ENCODE measurements at places on chromosomes 6 and 20.

GRCh38 chr20:1664911-1665310 is 7.3 kb upstream of the SIRPG start:
- no peak for DNase-seq

- no peak for DNase-seq
These were observed 167.9 kb upstream of the JARID2 start for GRCh38 chr6:15077961-15078360.

DNA sequence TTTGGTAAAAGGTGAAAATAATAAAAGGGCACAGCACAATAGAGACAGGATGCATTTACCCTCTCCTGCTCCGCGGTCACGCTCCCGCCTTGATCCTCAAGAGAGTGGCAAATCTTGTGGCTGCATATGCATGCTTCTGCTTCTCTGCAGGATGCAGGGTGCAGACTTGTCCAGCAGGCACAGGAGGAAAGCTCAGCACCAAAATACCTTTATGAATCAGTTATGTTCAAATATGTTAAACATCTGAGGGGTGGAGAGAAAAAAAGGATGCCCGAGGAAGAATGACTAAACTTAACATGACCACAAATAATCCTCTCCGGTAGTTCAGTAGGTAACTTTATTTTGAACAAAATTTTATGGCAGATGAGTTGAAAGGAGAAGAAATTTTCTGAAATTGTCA is 366.1 kb upstream of the SOX4 start:
- DNase-seq: no peak

DNA sequence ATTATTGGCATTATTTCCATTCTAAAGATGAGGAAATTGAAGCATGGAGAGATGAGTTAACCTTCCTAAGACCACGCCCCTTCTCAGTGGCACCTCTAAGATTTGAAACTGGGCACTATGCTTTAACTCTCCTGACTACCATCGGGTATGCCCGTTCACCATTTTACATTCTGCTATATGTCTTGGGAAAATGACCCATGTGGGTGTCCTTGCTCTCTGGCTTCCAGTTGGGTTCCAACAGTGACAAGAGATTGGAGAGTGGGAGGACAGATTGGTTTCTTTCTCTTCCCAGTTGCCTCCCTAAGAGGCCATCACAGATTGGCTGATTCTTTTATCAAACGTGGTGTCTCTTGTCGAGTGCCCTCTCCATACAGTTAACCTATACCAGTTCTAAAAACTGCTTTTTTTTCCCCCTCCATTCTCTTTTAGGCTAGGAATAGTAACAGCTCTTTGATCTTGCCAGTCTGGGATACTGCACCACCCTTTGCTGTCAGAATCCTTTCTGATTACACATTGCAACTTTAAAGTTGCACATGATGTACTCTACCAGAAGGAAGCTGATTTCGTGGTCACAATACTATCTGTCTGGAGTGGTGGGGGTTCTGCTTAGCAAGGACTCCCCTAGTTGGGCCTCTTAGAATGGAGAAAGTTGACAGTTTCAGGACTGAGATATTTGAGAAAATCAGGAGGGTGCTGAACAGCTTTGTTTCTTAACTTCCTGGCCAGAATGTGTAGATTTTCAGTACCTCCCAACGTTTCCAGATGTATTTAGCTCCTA is 88.0 kb upstream of the ELOVL5 start:
- no peak for DNase-seq

DNA sequence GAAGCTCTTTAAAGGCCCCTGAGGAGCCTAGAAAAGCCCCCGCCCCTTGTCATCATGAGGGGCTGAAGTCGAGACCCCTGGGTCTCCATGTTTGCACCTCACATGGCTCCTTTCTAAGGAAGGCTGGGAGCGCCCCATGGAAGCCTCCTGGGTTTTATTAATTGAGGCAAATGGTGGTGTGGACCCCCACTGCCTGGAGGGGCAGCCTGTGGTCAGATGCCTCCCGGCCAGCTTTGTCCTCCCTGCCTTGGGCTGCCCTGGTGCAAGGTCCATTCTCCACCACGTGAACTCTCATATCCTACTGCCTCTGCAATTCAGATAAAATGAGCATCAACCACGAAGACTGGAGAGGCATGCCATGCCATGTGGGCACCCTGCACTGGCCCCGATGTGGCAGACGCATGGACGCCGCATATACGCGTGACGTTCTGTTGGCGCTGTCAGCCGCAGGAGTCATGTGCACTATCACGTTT is 295.5 kb downstream of the TAF4 start:
- DNase-seq: no peak

DNA sequence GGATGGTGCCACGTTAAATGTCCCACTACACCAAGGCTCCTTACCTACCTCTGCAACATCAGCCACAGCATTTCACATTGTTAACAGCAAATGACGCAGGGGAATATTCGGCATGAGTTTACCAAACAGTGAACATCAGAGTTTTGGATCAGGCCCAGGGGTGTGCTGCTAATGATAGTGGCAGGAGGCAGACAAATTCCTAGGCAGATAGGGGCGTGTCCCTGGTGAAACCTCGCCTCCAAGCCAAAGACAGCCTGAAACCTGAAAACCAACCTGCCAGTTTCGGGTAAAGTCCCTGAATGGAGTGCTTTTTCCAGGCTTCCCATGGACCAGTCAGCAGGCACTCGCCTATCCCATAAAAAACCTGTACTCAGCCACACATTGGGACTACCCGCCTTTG is 133.6 kb downstream of the SH3BGRL2 start:
- no peak for DNase-seq

DNA sequence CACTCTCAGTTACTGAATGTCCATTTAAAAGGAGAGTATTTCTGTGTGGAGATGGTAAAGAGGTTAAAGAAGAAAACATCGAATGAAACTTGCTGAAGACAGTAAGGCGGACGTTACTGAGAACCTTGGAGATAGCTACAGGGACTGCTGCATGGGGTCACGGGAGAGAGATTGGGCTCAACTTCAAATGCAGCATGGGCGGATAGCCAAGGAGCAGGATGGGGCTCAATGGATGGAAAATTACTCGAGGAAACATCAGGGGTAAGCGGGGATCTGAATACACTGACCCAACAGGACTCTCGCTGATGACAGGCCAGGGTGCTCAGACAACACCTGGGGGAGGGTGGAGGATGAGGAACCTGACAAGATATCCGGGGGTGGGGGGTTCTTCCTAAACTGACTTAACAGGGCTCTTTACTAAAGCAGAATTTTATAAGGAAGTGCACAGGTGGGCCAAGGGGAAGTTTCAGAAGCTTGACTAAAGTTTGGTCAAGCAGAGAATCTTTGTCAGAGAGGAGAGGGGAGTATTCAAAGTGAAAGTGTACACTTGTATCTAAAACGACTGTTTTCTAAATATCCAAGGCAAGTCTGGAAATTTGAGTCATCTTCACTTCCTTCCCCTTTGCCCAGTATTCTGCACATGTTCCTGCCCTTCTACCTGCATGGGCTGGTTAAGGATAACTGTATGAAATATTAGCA is 22.8 kb downstream of the ECT2L start:
- DNase-seq: no peak

GRCh38 chr20:19758133-19758500 is at the start of gene RIN2:
Gene RIN2 (plus strand): TSS chr20:19758258. CDS start chr20:19889602, 131,344 bp downstream.
- DNase-seq: no peak

DNA sequence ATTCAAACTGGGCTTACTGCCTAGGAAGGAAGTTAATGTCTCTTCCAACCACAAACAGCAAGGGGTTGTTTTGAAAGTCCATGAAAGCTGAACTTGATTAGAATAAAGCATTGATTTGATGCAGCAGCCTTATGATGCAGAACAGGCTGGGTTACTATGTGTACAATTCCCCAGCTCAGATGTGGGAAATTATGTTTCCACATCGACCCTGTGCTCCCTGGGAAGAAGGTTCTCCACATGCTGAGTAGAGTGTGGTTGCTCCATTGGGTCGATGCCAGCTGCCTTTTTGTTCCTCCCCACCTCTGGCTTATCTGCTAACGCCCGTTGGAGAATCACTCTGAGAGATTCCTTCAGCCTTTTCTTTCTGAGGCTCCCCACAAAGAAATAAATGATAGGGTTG is 1.2 kb downstream of the MAS1L start:
- no peak for DNase-seq

DNA sequence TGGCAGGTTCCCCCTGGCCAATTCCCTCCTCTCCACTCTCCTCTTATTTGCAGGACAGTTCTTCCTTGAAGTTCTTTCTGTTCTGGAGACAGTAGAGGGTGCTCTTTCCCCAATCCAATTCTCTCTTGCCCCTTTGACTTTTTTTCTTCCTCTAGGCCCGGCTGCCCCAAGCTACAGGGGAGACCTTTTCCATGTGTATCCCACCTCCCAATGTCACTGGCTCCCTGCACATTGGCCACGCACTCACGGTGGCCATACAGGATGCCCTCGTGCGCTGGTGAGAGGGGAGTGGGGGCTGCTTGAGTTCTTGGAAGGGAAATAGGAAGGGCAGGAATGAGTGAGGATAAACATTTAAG is 1.5 kb downstream of the VARS2 start:
- DNase-seq: no peak
